Astrocyte (in vitro differentiated cells and primary cell): ENCODE measurements at places on chromosomes 1 and 21.

- no peak for DNase-seq
Measured at GRCh38 chr1:38082769-38083263, 36.2 kb upstream of the POU3F1 start.

DNA sequence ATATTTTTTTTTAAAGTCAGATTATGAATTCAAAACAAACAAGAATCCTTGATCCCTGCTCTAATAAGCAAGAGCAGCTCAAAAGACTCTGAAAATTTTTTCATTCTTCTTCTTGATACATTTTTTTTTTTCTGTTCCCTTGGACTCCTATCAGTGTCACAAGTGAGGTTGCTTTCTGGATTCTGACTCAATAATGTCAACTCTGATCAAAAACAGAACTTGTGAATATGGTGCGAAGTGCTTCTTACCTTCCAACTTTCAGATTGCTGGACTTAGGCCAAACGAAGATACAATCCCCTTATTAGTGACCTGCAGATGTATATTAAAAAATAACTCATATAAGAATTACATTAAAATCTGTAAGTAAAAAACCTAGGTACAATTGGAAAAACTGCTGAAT, 136.1 kb downstream of the GPATCH2 start:
- DNase-seq, result no peak

DNA sequence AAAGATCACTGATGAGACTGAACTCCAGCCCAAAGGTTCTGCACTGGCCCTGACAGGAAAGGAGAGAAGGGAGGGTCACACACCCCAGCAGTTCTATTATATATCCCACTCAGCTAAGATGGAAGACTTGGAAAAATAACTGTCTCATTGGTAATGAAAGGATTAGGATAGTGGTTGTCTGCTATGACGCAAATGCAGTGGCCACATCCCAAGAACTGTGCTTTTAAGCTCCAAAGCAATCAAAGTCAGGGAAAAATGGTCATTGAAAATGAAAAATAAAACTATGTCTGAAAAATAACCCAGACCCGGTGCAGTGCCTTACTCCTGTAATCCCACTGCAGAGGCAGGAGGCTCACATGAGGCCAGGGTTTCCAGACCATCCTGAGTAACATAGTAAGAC, 31.0 kb downstream of the PSMG1 start:
- no peak for DNase-seq

DNA sequence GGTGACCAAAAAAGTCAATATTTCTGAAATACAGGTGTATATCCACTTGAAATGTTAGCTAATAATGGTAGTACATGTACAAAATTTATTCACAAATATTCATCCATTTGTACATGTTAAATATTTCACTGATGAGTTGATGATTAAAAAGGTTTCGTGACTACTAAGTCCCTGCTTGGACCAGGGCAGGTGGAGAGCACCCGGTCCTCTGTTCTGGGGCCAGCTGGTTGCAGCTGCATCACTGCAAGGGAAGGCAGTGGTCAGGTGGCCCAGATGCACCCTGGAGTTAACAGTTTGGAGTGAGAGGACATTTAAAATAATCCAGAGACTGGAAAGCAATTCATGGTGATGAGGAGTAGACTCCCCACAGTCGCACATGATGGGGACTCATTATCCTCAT, 141.2 kb downstream of the ZBTB18 start:
- no peak for DNase-seq
